Adipocyte (in vitro differentiated cells): ENCODE measurements at places on chromosomes 4 and X.

DNA sequence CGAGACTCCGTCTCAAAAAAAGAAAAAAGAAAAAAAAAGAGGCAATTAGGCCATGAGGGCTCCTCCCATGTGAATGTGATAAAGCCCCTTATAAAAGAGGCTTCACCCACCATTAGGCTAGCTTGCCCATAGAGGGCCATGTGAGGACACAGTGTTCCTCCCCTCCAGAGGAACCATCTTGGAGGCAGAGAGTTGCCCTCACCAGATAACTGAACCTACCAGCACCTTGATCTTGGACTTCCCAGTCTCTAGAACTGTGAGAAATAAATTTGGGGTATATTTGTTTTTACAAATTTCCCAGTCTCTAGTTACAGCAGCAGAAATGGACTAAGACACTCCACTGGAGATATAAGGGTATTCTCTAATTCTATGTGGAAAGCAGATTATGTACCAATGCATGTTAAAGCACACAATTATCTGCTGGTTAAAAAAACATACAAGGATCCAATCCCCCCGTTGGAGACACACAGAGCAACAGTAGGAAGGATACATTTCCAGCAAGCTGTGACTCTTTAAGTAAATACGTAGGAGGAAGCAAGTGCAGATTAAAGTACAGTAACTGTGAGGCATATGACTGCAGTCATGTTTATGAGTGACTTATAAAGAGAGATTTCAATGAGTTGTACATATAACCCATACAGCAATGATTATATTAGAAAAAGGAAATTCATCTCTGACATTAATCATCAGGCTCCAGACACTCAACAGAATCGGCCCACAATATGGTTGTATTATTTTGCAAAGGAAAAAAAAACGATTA, 21.4 kb downstream of the SH3RF1 start:
- peak; percentile 46 for DNase-seq

- DNase-seq, result no peak
Measured at GRCh38 chrX:153917869-153918268, 8.2 kb downstream of the ARHGAP4 start.

DNA sequence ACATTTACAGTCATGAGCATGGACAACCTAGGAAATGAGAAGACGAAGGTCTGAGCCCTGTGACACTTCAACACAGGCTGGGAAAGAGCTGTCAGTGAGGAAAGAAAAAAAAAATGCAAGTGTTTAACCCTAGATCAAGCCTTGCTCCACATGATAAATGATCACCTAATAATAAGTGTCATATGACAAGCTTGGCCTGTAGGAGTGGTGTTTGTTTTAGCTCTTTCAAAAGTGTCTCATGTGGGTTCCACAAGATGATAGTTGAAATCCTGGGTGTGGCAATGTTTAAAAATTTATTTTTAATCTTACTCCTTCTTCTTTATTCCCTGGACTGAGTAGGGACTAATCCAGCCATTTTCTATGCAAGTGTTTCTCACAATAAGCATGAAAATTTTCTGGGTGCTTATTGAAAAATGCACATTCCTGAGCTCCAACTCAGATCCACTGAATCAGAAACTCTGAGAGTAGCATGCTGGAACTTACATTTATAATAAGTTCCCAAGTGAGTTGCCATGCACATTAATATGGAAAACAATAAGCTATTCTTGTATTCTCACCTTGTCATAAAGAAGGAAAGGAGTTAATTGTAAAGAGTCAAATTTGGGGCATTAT, 138.3 kb downstream of the AREG start:
- peak; percentile 51 for DNase-seq

GRCh38 chr4:26226629-26227376, 94.0 kb upstream of the RBPJ start:
- no peak for DNase-seq

DNA sequence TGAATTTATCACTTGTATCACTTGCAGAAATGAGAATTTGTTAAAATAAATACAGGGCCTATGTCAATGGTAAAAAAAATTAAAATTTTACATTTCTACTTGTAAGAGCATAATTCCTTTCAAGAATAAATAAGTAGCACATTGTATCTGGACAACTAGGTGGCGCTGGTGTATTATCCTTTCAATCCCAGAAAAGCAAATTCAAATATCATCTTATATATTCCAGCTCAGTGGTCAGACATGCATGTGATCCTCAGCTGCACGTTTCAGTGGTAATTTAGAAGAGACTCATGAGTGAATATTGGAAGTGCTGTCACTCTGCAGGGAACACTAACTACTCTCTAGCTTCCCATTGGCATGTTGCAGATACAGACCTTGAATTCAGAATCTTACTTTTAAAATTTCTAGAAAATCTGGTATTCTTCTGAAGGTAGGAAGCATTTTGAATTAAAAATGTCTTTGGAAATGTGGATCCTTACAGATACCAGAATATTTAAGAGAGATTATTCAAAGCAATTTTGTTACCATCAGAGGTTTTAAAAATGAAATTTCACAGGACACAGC, 1414.7 kb upstream of the TENM3 start:
- peak; percentile 89 for DNase-seq

GRCh38 chr4:169246957-169247396, 23.8 kb downstream of the SH3RF1 start:
- no peak for DNase-seq

DNA sequence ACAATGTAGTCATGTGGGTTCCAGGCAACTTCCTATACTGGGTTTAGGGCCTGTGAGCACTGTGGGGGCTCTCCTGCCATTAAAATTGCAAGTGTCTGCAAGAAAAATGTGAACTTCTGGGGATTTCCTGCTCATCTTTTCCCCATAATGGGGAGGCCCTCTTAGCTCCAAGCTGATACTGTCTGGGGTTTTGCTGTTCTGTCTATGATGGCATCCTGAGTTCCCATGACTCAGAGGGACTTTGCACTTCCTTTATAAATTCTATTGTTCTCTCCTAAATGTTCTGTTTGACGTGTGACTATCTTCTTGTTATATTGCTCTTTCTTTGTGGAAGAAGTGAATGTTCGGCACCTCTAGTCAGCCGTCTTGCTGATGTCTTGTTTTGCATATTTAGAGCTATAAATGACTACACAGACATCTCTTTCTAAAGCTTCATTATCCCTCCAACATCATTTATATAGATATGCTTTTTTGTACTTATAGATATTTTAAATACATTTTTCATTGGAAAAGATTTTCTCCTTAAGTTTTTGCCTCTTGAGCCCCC, 465.8 kb downstream of the NAF1 start:
- DNase-seq, result no peak

DNA sequence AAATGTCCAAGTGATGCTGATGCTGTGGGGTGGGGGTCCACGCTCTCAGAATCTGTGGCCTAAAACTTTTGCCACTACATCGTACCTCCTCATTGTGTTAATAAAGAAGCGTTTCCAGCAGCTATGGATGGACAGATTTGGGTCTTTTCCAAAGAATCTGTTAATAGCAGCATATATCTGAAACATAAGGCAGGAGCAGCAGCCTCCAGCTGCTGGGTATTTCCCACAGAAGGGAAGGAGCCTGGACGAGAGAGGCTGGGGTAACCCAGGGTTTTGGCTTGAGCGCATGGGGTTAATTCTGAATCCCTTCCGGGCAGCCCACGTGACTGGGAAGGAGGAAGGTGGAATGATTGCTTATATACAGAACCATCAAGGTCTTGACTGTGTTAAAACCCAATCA, 332.4 kb downstream of the BCOR start:
- DNase-seq, result no peak

- no peak for DNase-seq
Measured at GRCh38 chr4:184573701-184574100, 75.5 kb downstream of the CASP3 start.

- no peak for DNase-seq
Measured at GRCh38 chr4:189804894-189805293, 135.8 kb upstream of the FRG1 start.

DNA sequence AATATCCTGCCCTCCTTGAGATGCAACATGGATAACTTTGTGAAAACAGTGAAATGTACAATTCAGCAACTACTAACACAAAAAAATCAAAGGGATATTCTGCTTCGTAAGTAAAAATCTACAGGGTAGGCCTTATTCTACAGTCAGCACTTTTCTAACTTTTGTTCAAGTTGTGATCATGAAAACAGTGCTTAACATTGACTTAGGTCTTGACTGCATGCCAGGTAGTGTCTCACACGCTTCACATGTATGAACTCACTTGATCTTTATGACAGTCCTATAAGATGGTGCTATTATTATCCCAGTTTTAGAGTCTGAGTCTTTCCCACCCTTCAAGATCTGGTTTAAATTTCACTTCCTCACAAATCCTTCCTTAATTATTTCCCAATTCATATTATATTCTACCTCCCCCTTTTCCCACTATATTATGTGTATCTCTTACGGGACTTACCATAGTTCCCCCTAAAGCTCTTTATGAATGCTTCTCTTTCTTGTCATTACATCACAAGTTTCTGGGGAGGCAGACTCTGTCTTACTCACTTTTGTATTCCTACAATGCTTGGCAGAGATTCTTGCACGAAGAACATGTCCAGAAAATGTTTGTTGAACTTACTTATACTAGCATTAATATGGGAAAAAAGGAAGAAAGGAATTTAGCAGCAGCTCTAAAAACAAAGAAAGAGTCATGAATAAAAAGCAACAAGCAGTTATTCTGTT, 179.8 kb downstream of the SCFD2 start:
- peak; percentile 74 for DNase-seq

GRCh38 chr4:127832585-127832984, 48.1 kb upstream of the PLK4 start:
- no peak for DNase-seq

GRCh38 chrX:45428831-45429230, 228.2 kb upstream of the DIPK2B start:
- DNase-seq, result no peak

- no peak for DNase-seq
Measured at GRCh38 chr4:60194214-60194613, 1005.9 kb upstream of the ADGRL3 start.

- DNase-seq, result peak; percentile 26
Measured at GRCh38 chrX:3252744-3253143, 93.7 kb downstream of the MXRA5 start.

- no peak for DNase-seq
Measured at GRCh38 chr4:116688536-116688935, 396.8 kb downstream of the TRAM1L1 start.

- no peak for DNase-seq
Measured at GRCh38 chr4:7252510-7253340, 60.4 kb downstream of the SORCS2 start.

- DNase-seq, result peak; percentile 14
Measured at GRCh38 chrX:8969378-8969777, 64.5 kb downstream of the FAM9B start.

- DNase-seq, result no peak
Measured at GRCh38 chr4:137934911-137935310, 307.2 kb downstream of the SLC7A11 start.

DNA sequence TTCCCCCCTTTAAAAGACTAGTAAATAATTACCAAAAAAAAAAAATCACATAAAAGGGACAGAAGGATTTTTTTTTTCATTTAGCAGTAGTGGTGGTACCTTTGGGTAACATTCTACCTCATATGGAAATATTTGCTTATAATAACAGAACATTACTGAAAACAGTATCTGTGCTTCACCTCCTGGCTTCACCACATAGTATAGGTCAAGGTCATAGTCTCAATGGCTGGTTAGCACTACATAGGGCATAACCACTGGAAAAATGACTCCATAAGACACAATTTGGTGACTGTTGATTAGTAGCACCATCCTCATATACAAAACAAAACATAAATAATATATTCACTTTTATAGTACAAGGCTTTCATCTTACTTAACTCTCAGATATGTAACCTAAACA, 34.7 kb downstream of the MANBA start:
- no peak for DNase-seq

DNA sequence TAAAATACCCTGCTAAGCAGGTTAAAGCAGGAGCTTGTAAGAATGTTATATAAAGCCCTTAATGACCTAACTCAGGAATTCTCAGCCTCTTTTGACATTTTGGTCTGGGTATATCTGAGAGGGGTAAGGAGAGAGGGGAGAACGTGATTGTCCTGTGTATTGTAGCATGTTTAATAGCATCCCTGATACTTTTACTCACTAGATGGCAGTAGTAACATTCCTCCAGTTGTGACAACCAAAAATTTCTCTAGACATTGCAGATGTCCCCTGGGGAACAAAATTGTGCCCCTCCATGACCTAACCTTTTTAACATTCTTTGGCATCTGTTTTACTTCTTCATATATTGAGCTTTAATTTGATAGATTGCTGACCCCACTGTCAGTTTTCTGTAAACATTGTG, 17.9 kb downstream of the SMARCA5 start:
- DNase-seq, result peak; percentile 57

- DNase-seq, result no peak
Measured at GRCh38 chrX:41522081-41522480, 74.9 kb downstream of the NYX start.

- no peak for DNase-seq
Measured at GRCh38 chr4:189185810-189186432, 754.8 kb upstream of the FRG1 start.

- no peak for DNase-seq
Measured at GRCh38 chr4:55561889-55562288, 15.2 kb upstream of the CLOCK start.

- DNase-seq, result peak; percentile 12
Measured at GRCh38 chrX:145825896-145826295, 8.3 kb downstream of the SLITRK2 start.

DNA sequence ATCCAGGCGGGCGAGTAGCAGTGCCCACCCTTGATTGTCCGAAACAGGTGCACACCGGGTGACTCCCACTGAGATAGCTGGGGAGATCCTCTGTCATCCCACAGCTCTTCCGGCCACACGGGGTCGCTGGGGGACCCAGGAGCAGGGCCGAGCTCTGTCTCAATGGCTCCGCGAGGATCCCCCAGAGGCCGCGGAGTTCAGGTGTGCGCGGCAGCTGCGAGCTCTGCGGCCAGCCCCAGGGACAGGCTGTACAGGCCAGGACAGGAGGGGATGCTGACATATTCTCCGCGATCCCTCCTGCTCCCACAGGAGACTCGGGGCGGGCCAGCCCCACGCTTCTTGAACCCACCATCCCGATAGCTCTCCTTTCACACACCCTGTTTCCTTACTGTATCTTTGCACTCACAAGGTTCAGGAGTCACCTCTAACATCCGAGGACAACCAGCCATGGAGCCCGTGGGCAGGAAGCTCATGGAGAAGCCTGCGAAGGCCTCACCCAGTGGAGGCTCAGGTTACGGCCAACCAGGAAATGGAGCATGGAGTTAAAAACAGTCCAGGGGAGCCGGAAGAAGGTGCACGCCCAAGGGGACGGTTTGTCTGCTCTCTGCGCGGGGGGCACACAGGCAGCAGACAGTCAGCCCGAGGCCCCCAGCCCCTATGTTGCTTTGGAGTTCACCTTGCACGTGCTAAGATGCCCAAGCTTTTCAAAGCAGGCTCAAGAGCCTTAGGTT, 77.9 kb upstream of the AMELX start:
- no peak for DNase-seq

DNA sequence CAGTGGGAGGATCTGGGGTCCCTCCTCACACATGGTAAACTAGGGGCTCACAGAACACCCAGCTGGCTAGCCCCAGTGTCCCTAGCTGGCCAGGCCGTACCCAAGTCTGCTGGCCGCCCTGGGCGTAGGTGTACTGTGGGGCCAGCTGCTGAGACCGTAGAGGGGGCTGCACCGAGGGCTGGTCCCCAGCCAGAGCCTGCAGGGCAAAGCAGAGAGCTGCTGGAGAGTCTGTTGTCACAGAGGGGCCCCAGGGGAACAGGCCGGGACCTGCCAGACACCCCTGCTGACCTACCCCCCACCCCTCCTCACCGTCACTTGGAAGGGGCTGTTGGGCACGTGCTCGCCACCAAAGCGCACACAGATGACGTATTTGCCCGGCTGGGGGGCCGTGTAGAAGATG, 19.9 kb downstream of the FLNA start:
- DNase-seq, result no peak
